ENCODE measurements at places on chromosomes 2 and 18.

GRCh38 chr2:201432038-201432620, 19.1 kb downstream of the TRAK2 start:
- DNase-seq = peak; percentile 43

GRCh38 chr2:16320716-16321115, 344.9 kb downstream of the CYRIA start:
- peak; percentile 23 for DNase-seq

DNA sequence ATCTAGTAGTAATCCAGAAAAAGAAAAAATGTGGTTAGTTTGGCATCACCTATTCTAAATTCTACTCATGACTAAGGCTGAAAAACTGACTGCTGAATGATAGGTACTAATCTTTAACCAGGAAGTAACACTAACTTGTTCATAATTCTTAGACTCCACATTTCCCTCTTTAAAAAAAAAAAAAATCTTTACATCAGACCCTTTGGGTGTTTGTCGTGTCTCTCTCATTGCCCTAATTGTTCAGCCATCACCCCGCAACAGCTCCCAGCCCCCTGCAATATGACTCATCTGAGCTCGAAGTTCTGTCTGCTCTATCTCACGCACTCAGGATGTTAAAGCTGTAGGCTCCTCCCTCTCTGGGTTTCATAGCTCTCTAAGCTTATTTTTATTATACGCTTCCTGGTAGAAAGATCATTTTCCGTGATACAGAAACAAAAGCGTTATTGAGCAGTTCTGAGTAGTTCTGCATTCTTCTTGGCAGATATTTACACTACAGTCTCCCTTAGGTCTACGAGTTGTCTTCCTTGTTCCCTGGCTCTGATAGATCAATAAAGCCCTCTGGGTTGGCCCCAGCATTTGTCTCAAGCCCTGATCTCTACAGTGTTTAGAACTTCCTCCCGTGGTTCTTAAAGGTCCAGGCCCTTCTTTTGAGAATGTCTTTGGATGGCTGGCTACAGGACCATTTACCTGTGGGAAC, 95.6 kb downstream of the TNFRSF11A start:
- DNase-seq = no peak

DNA sequence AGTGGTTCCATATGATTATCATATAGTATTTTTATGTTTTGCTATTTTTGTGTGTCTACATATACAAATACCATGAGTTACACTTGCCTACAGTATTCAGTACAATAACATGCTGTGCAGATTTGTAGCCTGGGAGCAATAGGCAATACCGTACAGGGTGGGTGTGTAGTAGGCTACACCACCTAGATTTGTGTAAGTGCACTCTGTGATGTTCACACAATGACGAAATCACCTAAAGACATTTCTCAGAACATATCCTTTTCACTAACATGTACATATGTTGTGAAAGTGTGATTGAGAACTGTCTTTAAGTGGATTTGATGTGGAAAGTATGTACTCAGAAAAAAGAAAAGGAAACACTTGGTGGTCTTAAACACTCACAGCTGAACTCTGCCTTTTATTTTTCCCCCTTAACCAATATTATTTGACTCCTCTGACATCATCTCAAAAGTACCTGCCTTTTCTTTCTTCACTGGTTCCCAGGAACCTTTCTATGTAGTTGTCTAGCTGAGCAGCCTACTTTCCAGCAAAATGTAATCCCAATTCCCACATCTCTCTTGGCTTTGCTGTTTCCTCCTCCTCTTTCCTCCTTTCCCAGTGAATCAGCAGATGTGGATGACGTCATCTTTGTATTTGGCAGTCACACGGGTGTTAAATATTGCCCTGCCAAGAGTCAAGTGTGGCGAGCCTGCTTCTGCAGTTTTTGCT, 47.7 kb downstream of the OSBPL6 start:
- DNase-seq = peak; percentile 75

DNA sequence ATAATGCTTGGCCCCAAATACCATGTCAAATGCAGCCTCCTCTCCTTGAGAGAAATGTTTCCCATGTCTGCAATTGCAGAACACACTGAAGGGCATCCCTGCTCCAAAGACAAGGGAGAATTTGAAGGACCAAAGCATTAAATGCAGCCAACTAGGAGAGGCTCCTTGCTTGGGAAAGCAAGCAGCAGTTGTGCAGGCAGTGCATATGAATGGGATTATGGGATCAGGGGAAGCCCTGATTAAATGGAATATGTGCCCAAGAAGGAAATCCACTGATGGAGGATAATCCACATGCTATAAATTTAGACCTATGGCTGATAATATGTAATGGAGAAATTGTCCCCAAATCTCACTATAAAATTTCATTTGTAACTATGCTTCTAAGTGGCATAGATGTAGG, 116.1 kb downstream of the NCKAP5 start:
- no peak for DNase-seq

- peak; percentile 20 for DNase-seq
These were observed 5.1 kb downstream of the CNNM3 start for GRCh38 chr2:96821113-96821675.

GRCh38 chr18:59150236-59150635, 10.6 kb downstream of the SEC11C start:
- no peak for DNase-seq

- no peak for DNase-seq
These were observed 85.8 kb downstream of the LIMS1 start for GRCh38 chr2:108619925-108620620.

DNA sequence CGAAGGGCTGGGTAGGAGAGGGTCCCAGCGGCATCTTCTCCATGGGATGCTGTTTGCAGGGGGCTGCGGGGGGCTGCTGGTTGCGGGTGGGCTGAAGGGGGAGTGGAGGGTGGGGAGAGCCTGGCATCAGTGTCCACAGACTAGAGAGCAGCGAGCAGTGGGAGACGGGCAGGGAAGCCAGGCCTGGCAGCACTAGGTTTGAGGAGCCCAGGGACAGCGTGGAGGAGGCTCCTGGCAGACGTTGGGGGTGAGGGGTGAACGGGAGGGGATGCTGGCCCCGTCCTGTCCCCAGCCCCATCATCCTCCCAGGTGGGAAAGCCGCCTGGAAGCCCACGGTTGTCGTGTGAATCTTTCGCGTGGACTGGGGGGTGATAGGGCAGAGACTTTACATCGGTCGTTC, 48.2 kb upstream of the TFCP2L1 start:
- DNase-seq = no peak

DNA sequence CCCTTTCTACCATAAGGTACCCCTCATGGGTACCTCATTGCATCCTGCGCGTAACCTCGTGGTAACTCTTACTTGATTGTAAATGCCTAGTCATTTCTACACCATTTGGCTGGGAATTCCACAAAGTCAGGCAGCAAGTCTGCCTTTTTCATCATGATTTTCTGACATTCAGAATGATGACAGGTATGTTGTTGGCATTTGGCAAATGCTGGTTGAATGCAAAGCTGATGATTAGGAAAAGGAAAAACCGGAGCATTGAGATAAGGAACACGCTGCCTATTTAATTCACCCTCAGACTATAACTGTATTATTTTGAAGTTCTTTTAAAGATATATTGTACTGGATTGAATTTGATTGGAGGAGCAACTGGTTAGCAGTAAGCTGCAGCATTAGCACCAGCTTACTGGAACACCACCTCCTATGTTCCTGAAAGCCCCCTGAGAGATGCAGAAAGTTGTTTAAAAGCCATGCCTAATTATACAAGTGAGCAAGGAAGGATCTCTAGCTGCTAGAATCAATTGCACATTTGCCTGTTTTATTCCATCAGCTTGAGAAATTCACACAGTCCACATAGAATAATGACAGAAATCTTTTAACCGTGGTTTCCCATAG, 520.1 kb downstream of the LRP1B start:
- DNase-seq = no peak

- no peak for DNase-seq
These were observed 49.4 kb downstream of the AOX1 start for GRCh38 chr2:200635251-200635650.

- no peak for DNase-seq
These were observed 1.1 kb upstream of the MTA3 start for GRCh38 chr2:42567364-42567763.

- no peak for DNase-seq
These were observed 455.5 kb downstream of the EIPR1 start for GRCh38 chr2:2922156-2922555.

GRCh38 chr18:23144640-23145039, 9.4 kb downstream of the CABLES1 start:
- DNase-seq = no peak

GRCh38 chr2:237864940-237865622, 5.7 kb downstream of the RAMP1 start:
- no peak for DNase-seq

- DNase-seq = no peak
These were observed 16.6 kb downstream of the MALT1 start for GRCh38 chr18:58687871-58688308.

- DNase-seq = no peak
These were observed 56.6 kb upstream of the SLC1A4 start for GRCh38 chr2:64932371-64933216.

GRCh38 chr2:220143336-220143735, 515.9 kb downstream of the SLC4A3 start:
- no peak for DNase-seq

DNA sequence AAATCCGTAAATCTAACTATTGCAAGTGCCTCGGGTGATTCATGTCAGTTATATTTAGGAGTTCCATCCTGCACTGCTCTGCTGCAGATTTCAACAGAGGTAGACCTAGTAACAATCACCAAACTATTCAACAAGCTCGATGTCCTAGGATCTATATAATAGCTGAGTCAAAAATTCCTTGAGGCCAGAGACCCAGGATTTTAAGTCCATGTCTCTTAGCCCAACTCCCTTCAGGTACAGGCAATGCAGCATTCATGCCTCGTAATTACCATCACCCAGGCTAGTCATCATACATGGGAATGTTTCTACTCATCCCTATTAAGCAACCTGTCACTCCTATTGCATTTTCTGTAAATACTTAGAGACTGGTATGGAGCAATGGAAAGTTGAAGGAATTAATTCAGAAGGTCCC, 729 bp downstream of the TM4SF20 start:
- DNase-seq = no peak

DNA sequence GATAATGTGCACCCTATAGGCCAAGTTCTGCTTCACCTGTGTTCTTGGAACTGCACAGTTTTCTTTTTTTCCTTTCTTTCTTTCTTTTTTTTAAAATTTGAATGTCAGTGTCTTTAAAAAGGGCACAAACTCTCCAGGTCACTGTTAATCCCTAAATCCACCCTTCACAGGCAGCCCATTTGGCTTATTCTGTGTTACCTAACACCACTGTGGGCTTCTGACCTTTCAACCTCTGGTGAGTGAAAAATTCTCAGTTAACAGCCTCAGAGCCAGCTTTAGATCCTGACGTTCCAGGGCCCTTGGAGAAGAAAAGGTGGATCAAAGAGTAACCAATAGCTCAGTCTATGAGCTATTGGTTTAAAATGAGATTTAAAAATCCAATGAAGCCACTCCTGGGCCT, 6.8 kb upstream of the CETN1 start:
- DNase-seq = no peak

GRCh38 chr18:72869226-72870185, 1.7 kb upstream of the NETO1 start:
- DNase-seq = no peak

- no peak for DNase-seq
These were observed 124.5 kb downstream of the DCDC2C start for GRCh38 chr2:3827673-3828575.

- DNase-seq = no peak
These were observed 127.4 kb downstream of the GBX2 start for GRCh38 chr2:236040600-236041328.

- DNase-seq = no peak
These were observed 103.8 kb downstream of the GAREM1 start for GRCh38 chr18:32366586-32367538.

DNA sequence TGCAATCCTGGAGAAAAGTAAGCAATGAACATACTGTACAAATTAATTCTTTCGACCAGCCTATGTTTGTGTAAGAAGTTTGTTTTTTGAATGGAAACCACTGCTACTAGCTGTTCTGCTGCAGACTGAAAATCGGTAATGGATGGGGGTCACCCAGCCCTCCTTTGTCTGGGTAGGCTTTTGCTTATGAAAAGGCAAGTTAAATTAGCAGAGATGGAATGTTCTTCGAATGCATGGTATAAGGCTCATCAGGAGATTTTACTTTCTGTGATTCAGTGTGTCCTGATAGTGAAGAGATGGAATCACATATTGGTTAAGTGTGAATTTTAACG, 53.8 kb downstream of the EEF1B2 start:
- no peak for DNase-seq

DNA sequence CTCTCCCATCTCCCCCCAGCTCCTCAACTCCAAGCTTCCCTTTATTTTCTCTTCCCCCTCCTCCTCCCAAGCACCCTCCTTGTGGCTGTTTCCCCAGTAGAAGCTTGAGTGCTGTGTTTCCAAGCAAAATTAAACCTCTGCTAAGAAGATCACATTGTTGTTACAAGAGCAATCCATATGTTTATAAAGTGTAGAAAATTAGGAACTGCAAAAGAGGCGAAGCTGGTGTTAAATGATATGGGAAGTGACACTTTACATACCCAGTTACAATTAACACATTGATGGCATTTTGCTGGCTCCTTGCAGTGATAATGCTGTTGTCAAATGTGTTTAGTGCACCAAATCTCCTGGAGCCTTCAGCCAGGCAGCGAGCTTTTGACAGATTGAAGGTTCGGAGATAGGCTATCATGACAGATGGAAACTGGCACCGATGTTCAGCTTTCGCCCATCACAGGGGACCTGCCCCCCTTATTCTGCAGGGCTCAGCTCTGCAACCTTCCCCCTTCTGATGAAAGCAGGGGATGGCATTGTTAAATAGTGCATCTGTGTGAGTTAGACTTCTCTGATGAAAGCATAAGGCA, 259.8 kb upstream of the ATP5MC3 start:
- no peak for DNase-seq

GRCh38 chr2:6475155-6475940, 390.4 kb downstream of the CMPK2 start:
- DNase-seq = no peak

DNA sequence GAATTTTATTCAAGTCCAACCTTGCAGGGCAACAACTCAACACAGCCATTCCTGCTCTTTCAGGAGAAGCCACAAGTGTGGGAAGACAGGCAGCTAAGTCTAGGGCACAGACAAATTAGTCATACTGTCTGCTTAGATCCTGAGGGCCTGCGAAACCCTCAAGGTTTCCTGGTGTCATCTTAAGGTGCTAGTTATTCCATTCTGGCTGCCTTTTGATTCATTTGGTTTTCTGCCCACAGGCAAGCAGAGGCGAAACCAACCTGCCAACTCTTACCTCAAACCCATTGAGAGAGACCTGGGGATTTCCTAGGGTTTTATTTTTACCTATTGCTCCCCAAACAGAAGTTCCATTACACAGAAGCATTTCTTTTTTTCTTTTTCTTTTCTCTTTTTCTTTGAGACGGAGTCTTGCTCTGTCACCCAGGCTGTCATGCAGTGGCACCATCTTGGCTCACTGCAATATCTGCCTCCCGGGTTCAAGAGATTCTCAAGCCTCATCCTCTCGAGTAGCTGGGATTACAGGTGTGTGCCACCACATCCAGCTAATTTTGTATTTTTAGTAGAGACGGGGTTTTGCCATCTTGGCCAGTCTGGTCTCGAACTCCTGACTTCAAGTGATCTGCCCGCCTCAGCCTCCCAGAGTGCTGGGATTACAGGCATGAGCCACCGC, 23.7 kb upstream of the SCYGR1 start:
- no peak for DNase-seq
